ENCODE measurements at places on chromosomes 4 and X. TPM values are rescaled to one million over a fixed set of nuclear protein-coding genes. Genes with fewer than 3 reads are reported as not detected.

TEX13B gene
- not detected for total RNA-seq

TLR3 gene
- total RNA-seq: 2.8 TPM

KLKB1 gene
- 0.20 TPM for total RNA-seq

MAOB gene
- 2.5 TPM for total RNA-seq

S100P gene
- 26.0 TPM for total RNA-seq

TMPRSS11F gene
- 2.3 TPM for total RNA-seq

TLR8 gene
- total RNA-seq: 2.1 TPM

ZXDA gene
- total RNA-seq: 6.7 TPM

LRCH2 gene
- 4.7 TPM for total RNA-seq

LRRC66 gene
- total RNA-seq: 0.20 TPM
